NCI-H1092 (cell line): ENCODE measurements at places on chromosomes 2 and 18.

DNA sequence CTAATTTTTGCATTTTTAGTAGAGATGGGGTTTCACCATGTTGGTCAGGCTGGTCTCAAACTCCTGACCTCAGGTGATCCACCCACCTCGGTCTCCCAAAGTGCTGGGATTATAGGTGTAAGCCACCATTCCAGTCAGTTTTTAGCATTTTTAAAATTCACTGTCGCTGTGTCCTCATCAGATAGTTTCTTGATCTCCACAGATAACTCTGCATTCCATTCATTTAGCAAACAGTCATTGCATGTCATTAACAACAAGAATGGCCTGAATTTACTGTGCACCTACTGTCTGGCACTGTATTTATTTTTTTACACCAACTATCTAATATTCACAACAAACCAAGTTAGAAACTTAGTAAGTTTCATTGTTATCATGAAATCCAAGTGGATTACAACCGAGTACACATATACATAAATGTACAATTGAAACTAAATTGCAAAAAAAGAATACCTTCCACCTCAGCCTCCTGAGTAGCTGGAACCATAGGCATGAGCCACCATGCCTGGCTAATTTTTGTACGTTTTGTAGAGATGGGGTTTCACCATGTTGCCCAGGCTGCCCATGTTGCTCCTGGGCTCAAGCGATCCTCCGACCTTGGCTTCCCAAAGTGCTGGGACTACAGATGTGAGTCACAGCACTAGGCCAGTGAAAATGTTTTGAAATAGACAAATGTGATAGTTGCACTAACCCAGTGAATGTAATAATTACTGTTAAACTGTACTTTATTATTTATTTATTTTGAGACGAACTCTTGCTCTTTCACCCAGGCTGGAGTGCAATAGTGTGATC lies 4.3 kb downstream of the MCEE start:
- DNase-seq: no peak

GRCh38 chr2:10775021-10775780 lies 37.4 kb downstream of the PDIA6 start:
- DNase-seq: no peak

DNA sequence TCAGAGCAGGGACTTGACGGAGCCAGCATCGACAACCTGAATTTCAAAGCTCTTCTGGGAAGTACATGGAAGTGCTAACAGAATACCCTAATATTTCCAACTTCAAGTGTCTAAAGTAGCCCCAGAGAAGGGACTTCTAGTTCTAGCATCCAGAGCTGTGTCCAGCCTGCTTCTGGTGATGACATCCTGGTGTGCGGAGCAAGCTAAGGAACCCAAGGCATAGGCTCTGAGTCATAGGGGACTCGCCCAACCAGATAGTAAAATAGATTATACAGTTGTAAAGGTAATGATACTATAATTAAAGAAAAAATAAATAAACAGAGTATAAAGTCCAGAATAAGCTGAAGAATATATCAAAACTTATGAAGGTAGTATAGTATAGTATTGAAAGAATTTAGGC lies 108.1 kb upstream of the SERPINE2 start:
- DNase-seq: no peak

GRCh38 chr2:12340164-12340563 lies 376.6 kb upstream of the TRIB2 start:
- DNase-seq: no peak

GRCh38 chr2:96832754-96833507 lies 10.9 kb downstream of the ANKRD23 start:
- peak; percentile 87 for DNase-seq

DNA sequence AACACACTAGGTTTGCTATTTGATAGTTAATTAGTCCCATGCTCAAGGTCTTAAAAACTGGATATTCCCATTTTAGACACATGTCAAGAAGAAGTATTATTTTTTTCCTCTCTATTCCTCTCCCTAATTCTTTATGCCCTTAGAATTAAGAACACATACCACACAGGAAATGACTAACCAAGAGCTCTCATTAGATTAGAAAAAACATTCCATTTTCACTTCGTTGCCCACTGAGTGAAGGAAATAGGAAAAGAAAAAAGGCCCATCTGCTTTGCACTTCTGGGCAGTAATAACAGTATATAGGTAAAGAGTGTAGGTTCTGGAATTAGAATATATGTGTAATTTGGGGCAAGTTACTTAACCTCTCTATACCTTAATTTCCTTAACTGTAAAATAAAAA lies 26.9 kb downstream of the ACADL start:
- DNase-seq: no peak

- DNase-seq: no peak
Measured at GRCh38 chr18:13934058-13934457, 18.7 kb upstream of the MC2R start.

- no peak for DNase-seq
Measured at GRCh38 chr2:222289278-222290160, 9.3 kb downstream of the PAX3 start.

DNA sequence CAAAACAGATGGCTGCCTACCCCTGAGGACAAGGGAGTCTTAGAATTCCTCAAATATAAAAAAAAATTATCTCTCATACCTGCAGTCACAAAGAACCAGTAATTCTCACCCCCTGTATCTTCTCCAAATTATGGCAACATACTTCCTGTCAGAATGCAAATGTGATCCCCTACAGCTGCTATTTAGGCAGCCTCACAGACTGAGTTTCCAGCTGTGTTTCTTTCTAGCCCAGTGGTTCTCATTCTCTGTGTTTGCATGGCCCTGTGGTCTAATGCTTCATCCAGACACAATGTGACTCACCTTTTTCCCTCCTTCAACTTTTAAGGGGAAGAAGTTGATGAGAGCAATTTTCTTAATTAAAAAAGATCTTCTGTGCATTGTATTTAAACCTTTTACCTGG lies 726.3 kb downstream of the TSN start:
- no peak for DNase-seq

DNA sequence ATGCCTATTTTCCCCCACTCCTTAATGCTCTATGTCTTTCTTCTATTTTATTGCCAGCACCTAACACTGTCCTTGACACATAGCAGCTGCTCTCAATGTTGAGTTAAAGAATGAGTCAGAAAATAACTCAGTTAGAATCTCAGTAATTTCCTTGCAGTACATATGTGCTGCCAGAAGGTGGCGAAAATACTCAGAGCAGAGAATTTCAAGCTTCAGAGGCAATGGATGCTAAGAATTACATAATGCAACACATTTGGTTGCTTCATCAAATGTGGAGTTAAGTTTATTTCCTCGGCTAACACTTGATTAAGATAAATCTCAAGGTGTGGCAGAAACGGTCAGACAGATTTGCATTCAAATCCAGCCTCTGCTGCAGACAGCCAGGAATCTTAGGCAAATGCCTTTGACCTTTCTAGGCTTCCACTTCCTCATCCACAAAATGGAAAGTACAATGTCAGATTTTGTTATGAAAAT lies 105.6 kb downstream of the VSNL1 start:
- DNase-seq: peak; percentile 12

- DNase-seq: no peak
Measured at GRCh38 chr2:152005607-152006006, 93.2 kb downstream of the CACNB4 start.

DNA sequence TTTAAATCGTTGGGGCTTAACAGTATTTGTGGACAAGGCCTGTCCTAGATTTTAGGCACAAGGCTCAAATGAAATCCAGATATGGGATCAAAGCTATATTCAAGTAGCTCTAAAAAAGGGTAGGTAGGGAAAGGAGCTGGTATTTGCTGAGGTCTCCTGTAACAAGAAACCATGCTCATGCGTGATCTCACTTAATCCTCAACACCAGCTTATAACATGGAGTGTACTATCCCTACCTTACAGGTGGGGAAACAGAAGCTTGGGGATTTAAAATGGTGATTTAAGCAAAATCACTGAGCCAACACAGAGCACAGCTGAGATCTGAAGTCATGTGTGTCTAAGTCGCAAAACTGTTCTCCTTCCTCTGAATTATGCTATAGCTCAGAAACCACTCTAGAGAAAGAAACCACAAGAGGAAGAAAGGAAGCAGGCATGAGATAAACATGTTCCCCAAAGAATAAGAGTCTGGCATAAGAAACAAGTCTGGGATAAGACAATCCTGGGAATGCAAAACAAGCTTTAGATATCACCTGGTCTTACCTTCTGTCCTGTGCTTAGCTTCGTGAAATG lies 43.1 kb downstream of the CYRIA start:
- DNase-seq: no peak

GRCh38 chr18:8982416-8983183 lies 119.9 kb upstream of the NDUFV2 start:
- no peak for DNase-seq

DNA sequence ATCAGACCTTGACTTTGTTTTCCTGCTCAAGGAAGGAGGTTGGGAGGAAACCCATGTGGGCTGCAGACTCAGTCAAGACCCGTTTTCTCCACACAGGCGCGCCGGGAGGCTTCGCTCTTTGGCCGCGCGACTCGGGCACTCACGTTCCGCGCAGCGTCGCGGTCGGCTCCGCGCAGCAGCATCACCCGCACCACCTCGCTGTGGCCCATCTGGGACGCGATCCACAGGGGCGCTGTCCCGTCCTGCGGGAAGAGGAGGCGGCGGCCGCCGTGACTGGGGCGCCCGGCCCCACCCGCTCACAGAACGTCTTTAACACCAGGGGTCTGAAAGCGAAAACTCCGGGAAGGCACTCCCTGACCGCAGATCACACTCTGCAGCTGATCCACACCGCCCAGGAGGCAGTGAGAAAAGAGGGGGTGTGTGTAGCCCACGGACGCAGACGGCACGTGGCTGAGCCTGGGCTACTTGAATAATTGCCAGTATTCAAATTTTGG lies 33.1 kb upstream of the NPC1 start:
- no peak for DNase-seq

- DNase-seq: no peak
Measured at GRCh38 chr2:25797620-25798488, 80.4 kb downstream of the ASXL2 start.

DNA sequence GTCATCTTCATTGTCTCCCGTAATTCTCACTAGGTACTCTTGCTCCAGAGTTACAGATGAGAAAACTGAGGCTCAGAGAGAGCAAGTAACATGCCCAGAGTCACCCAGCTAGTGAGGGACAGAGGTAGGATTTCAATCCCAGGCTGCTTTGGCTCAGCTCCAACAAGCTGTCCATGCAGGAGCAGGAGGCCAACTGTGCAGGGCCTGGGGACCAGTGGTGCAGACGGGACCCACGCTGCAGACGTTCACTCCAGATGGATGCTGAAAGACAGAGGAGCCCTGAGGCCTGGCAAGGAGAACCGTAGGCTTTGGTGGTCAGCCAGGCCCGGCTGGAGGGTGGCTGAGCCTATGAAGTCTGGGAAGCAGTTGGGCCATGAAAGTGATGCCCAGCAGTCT lies 102.6 kb downstream of the MCFD2 start:
- no peak for DNase-seq

GRCh38 chr2:84373391-84373790 lies 85.7 kb downstream of the SUCLG1 start:
- DNase-seq: no peak

GRCh38 chr18:75531212-75531850 lies 103.8 kb upstream of the SMIM21 start:
- no peak for DNase-seq

- no peak for DNase-seq
Measured at GRCh38 chr2:60499651-60500265, 53.7 kb downstream of the BCL11A start.

DNA sequence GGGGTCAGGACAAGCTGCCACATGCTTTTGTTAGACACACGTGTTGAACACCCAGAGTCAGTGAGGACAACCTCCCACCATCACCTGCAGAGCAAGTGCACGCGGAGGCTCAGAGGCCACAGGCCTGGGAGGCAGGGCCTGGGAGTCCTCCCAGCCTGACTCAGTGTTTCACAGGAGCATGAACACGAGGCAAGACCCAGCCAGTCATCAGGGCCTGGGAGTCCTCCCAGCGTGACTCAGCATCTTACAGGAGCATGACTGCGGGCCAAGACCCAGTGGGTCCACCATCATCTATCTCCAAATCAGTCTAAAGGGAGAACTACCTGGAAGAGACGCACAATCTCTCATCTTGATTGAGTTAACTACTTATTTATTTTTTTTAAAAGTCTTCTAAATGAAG lies 112.6 kb upstream of the PXDN start:
- DNase-seq: no peak

GRCh38 chr2:26619096-26619495 lies 22.1 kb downstream of the CIB4 start:
- no peak for DNase-seq

DNA sequence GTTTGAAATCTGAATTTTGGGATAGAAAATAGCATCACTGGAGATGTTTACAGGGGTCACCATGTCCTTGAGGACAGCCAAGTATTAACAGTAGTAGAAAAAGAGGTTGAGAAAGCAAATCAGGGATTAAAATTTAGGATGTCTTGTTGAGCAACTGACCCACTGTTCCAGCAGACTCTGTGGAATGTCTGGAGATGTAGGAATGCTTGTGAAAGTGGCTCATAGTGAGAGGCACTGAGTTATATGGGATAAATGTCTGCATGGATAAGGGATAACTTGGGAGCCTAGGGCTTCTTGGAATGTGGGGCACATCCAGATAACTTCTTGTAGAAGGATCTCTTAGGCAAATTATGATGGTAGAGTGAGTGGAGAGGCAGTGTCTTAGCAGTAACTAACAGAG lies 495.0 kb downstream of the TMX3 start:
- no peak for DNase-seq
